ENCODE measurements at places on chromosomes 1 and 21.

DNA sequence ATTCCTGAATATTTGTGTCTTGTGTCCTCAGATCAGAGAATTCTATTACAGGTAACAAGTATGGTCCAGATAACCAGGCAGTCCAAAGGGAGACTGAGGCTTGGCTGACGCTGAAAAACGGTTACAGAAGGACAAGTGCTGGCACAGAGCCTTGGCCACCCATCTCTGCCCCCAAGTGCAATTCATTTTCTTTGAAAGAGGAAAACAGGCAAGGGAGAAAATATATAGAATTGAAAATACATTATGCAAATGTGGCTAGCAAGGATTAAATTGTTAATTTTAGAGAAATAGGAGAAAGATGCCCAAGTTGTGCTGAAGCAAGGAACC lies 1.2 kb downstream of the SORT1 start:
- no peak for DNase-seq

GRCh38 chr1:84247425-84248220 lies 53.9 kb upstream of the SAMD13 start:
- DNase-seq, result no peak

- DNase-seq, result no peak
Measured at GRCh38 chr1:165067829-165068228, 288.7 kb downstream of the LMX1A start.

- peak; percentile 85 for DNase-seq
Measured at GRCh38 chr1:152111515-152111968, 3.7 kb downstream of the TCHH start.

DNA sequence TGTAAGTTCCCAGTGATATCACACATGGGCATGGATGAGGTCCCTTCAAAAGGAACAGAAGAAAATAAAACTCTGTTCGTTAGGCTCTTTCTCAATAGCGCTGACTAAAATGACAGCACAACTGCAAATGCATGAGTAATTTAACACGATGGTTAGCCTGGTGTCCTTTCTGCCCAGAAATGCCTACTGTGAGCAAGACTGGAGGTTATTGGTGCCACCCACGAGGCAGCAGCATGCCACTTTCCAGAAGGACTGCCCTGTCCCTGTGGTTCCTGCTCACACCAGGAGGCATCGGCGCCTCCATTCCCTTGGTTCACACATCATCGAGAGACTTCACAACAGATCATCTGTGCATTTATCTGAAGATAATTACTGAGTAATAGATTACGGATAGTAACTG lies 26.2 kb downstream of the VPS26C start:
- DNase-seq, result no peak

GRCh38 chr1:57845041-57845440 lies 421.2 kb upstream of the DAB1 start:
- peak; percentile 44 for DNase-seq

- no peak for DNase-seq
Measured at GRCh38 chr1:9244501-9245229, 10.1 kb downstream of the H6PD start.

DNA sequence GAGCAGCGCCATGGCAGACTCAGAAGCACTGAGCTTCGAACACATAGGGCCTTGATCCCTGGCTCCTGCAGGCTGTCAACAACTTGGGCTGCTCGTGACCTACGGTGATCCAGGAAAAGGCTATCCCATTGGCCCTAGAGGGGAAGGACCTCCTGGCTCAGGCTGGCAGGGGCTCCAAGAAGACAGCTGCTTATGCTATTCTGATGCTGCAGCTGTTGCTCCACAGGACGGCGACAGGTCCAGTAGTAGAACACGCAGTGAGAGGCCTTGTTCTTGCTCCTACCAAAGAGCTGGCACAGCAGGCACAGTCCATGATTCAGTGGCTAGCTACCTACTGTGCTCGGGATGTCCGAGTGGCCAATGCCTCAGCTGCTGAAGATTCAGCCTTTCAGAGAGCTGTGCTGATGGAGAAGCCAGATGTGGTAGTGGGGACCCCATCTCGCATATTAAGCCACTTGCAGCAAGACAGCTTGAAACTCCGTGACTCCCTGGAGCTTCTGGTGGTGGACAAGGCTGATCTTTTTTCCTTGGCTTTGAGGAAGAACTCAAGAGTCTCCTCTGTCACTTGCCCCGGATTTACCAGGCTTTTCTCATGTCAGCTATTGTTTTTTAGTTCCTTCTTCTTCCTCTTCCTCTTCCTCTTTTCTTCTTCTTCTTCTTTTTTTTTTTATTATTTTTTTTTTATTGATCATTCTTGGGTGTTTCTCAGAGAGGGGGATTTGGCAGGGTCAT lies 18.9 kb downstream of the ITLN2 start:
- no peak for DNase-seq

- no peak for DNase-seq
Measured at GRCh38 chr1:22563671-22564602, 648 bp downstream of the EPHA8 start.

DNA sequence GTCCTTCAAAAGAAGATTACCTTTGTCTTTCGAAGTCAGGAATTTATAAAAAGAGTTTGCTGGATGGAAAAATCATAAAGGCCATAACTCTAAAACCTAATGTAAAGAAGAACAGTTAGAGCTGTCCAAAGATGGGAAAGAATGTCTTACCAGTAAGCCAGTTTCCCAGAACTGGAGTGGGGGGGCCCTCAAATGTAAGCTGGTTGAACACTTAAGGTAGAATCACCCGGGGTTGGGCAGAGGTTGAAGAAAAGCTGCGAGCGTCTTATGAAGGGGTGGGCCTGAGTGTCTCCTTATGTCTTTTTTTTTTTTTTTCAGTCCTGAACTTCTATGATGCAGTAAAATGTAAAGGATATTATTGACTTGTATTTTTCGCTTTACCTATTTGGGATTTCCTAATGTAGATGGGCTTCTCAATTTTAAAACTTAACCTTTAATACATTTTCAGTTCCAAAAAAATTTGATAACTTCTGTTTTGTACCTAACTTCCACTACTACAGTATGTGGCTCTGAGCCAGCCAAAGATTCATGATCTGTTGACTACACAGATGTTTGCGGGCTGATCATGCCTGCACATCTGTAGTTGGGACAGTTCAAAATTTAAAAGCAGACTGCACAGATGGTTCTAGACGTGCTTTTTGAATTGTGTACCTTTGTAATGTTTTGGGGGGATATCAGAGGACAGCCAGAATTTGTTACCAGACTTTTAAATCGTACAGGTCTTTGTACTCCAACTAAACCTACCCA lies 43.6 kb downstream of the NFYC start:
- no peak for DNase-seq

DNA sequence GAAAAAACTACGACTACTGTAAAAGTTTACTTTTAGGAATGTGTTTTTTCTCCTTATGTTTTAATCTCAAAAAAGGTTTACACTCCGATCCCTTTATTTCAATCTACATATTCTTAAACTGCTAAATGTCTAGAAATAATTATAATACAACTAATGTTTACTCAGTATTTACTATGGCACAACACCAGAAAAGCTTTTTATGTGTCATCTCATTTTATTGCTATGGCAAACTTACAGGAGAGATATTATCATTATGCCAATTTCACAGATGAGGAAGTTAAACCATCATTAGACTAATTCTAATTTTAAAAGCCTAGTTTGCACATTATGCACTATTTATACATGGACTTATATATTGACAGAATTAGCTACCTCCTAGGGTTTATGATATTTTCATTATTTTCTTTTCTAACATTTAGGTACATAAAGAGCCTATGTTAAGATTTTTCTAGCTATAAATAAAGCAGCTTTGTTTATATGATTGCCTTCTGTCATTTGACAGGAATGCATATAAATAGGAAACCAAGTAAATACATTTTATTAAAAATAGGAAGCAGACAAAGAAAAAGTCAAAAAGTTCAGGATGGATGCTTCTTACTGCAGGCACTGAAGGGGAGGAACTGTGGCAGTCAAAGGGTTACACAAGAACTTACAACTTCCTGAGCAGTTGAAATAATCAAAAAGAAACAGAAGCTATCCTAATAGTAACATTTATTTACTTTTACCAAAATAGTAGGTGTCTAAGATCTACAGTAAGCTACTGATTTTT lies 442.4 kb downstream of the LTN1 start:
- DNase-seq, result no peak

- DNase-seq, result peak; percentile 99
Measured at GRCh38 chr1:171142416-171143385, 42.4 kb upstream of the FMO2 start.

GRCh38 chr1:54378874-54379554 lies 27.2 kb downstream of the SSBP3 start:
- no peak for DNase-seq

DNA sequence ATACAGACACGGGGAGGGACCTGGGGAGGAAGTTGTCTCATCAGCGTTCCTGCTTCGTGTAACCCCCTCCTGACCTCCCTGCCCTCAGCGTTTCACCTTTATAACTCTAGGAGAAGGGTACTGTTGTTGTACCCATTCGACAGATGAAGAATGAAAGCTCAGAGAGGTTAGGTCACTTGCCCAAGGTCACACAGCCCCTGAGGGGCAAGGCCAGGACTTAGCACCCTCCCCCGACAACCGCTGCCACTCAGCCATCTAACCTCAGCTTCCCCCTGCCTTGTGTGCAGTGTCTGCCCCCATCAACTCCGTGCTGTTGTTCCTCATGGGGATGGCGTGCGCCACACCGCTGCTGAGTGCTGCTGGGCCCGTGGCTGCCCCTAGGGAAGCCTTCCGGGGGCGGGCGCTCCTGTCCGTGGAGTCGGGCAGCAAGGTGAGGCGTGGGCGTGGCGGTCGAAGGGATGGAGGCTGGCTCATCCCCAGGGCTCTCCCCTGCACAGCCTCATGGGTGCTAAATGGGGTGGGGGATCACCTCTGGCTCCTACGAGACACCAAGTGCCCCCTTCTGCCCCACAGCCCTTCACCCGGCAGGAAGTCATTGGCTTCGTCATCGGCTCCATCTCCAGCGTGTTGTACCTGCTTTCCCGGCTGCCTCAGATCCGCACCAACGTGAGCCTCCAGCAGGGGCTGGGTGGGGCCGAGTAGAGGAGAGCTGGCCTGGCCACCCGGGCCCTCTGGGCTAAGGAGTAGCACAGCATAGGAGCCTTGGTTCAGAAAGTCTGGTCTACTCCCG lies 14.0 kb downstream of the SLC66A1 start:
- no peak for DNase-seq

DNA sequence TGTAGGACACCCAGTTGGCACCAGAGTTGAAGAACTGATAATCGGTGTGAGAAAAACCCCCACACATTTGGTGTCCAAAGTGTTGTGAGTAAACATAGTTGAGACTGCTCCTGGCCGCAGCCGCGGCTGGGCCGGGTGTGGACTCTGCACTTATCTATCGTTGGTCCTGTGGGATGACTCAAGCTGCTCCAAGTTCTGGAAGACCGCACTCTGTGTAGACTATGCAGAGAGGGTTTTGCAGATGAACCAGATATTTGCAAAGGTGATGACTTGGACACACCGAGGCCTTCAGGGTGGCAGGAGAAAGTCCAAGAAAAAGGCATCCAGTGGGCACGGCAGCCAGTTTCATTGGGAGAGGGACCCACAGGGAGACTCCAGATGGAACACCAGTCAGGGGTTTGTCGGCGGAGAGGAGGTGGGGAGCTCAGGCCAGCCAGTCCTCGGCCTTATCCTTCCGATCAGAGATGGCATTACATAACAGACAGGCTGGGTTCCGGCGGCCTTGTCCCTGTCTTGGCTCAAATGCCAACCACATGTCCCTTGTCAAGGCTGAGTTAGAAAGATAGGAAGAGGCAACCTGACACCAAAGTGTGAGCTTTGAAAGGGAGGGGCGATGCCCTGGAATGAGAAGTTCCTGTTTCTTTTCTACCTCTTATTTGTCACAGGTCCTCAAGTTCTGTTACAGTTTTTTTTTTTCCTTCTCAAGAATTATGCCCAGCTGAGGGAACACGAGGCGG lies 21.1 kb downstream of the C2CD2 start:
- no peak for DNase-seq

GRCh38 chr1:180842491-180843275 lies 70.0 kb upstream of the KIAA1614 start:
- DNase-seq, result no peak

- DNase-seq, result no peak
Measured at GRCh38 chr1:227556288-227556687, 7.1 kb upstream of the ZNF678 start.

GRCh38 chr1:170734412-170735175 lies 70.7 kb downstream of the PRRX1 start:
- no peak for DNase-seq

DNA sequence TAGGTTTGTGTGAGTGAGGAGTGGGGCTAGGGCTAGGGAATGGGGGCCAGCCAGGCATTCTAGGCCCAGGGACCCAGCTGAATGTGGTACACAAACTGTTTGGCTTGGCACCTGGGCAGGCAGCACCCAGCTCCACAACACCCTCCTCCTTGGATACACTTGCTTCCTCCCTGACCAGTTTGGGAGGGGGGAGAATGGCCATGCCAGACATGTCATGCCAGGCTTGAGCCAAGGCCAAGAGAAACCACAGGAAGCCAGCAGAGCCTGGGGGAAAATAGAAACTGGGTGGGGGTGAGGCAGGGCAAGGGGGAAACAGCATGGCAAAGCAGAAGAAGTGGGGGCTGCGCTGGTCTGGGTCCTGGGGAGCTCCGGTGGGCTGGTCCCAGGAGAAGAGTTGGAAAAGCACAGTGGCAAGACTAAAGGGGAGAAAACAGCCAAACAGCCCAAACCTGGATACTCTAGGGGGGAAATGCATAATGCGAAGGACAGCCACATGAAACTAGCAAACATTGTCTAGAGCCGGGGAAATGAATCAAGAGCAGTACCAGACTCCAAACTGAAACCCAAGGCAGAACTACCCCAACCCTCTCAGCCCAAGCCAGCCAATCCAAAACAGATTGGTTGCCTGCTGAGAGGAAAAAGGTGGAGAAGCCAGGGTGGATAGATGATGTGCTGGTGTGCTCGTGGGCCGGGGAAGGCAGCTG lies 47.9 kb downstream of the LGR6 start:
- DNase-seq, result no peak

DNA sequence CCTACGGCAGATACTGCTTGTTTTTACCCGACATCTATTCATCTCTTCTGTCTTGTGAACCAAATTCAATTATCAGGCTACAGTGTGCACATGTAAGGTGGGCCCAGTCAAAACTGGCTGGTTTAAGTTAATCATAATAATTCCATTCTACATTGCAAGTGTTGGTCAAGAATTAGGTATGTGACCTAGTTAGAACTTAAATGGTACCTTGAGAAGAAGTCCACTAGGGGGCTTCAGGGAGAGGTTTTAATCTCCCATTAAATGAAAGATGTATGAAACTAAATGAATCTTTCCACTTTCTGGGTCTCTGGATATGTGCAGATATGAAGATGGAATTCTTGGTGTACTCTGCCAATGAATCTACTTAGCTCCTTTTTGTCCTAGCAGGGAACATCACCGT lies 187.1 kb downstream of the CDC42BPA start:
- no peak for DNase-seq

GRCh38 chr1:234768569-234769283 lies 158.7 kb upstream of the IRF2BP2 start:
- DNase-seq, result no peak

DNA sequence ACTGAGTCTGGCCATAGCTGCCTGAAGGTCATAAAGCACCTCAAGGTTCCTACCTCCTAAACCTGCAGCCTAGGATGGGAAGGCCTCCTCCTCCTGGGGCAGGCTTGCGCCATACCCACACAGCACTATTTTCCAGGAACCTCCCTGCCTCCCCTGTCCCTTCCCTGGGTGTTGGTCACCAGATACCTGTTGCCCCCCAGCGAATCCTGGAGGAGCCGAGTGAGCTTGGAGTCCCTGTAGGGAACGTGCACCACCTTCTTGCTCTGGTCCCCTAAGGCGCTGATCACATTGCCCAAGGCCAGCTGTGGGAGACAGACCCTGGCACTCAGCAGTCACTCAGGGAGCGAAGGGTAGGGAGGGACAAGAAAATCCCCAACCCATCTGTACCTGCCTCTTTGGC lies 19.4 kb downstream of the KIF21B start:
- no peak for DNase-seq

Measured in NCI-H1105 treated with DMSO at 0.1 percent for 48 hours (cell line).